Neural crest cell (in vitro differentiated cells): ENCODE measurements at places on chromosomes 2 and 18. TPM values are rescaled to one million over a fixed set of nuclear protein-coding genes. Genes with fewer than 3 reads are reported as not detected.

- H3K27ac ChIP-seq, result no peak overlapping the region
These were observed 20.2 kb upstream of the SSB start for GRCh38 chr2:169778446-169778845.

DNA sequence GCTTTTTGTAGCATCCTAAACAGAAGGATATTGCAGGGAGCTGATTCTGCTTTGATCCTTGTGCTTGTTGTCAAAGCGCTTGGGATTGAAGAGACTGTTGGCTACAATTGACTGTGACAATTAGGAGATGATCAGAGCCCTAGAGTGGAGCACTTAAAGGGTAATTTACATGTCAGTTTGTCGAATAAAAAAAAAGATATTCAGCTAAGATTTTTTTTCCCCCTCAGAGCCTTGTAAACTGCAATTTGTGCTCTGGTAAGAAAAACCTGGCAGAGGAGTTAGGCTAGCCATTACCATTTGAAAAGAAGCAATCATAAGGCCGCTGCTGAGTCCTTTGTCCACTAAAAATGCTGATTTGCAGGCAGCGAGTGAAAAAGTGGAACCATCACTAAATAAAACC lies 47.8 kb upstream of the ZEB2 start:
- no peaks in the 10 kb centered on the region for H3K36me3 ChIP-seq
- H3K27me3 ChIP-seq, result no peaks in the 10 kb centered on the region
- H3K4me3 ChIP-seq, result peak overlapping the region; percentile 56
- no peak for DNase-seq
- H3K4me1 ChIP-seq, result peaks cover 26% of the 10 kb centered on the region

DNA sequence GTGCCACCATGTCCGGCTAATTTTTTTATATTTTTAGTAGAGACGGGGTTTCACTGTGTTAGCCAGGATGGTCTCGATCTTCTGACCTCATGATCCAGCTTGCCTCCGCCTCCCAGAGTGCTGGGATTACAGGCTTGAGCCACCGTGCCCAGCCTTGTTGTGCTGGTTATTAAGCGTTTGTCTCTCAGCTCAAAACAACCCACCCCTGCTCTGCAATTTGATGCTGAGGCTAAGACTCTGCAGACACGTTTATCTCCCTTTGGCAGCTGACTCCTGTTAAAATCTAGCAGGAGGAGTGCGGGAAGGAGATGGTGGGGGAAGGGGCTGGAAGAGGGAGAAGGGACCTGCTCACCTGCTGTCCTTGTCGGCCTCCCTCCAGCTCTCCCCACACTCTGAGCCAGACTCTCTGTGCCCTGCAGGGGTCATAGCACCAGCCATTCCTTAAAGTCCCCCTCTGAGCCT lies 29.9 kb upstream of the IMPA2 start:
- no peak overlapping the region for H3K4me3 ChIP-seq
- peaks cover 14% of the 10 kb centered on the region for H3K4me1 ChIP-seq
- no peaks in the 10 kb centered on the region for H3K36me3 ChIP-seq
- H3K27me3 ChIP-seq, result no peaks in the 10 kb centered on the region
- no peak for DNase-seq
- H3K27ac ChIP-seq, result no peak overlapping the region

- no peak for DNase-seq
- H3K4me3 ChIP-seq, result no peak overlapping the region
- H3K27ac ChIP-seq, result no peak overlapping the region
These were observed 414.3 kb downstream of the MEIS1 start for GRCh38 chr2:66849153-66849755.

DNA sequence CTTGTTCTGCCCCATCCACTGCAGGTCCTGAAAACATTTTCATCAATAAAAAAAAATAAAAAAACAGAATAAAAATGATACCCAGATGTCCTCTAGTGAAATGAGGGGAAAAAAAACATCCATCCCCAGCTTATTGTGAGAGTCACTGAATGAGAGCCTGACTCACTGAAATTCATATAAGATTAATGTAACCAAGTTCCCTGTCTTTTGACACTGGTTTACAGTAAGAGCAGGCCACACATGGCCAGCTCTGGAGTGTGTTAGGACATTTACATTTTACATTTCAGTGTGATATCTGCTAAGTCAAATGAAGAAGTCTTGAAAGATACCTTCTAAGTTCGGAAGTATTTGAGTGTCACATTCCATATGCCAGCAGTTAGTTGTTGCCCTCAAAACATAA lies 21.1 kb upstream of the IL18R1 start:
- no peaks in the 10 kb centered on the region for H3K4me1 ChIP-seq
- H3K4me3 ChIP-seq, result no peak overlapping the region
- DNase-seq, result no peak

CNDP2 gene
- total RNA-seq, result 194 and 204 TPM in 2 replicates
